ENCODE measurements at places on chromosomes 11 and 22. TPM values are rescaled to one million over a fixed set of nuclear protein-coding genes. Genes with fewer than 3 reads are reported as not detected.

The CRYBB3 gene
- total RNA-seq, result not detected

The SHANK2 gene
- not detected for total RNA-seq

The LYVE1 gene
- total RNA-seq, result not detected

The POU2AF3 gene
- not detected for total RNA-seq

The UPK2 gene
- total RNA-seq, result not detected

The MS4A7 gene
- total RNA-seq, result not detected

The TIMM8B gene
- total RNA-seq, result 59.1 TPM

The SCN2B gene
- not detected for total RNA-seq

GRCh38 chr11:102666331-102666957 lies 39.1 kb downstream of the MMP27 start:
- DNase-seq, result peak; percentile 38

DNA sequence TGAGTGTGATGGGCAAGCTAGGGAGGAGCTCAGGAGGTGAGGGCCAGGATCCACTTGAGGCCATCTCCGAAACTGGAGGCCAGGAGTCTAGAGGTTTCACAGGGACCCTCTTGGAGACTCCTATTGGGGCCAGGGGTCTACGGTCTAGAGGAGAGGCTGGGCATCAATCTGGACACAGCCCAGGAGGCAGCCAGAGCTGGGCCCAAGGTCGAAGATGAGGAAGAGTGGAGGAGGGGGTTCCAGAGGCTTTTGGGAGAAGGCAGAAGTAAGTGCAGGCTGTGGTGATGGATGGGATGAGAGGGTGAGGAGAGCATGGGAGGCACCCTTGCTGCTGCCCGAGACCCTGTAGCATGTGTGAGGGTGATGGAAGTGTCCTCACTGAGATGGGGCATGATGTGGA lies 56.6 kb downstream of the LRRC32 start:
- DNase-seq, result no peak

GRCh38 chr11:77619576-77620198 lies 17.9 kb downstream of the CLNS1A start:
- DNase-seq, result peak; percentile 46

DNA sequence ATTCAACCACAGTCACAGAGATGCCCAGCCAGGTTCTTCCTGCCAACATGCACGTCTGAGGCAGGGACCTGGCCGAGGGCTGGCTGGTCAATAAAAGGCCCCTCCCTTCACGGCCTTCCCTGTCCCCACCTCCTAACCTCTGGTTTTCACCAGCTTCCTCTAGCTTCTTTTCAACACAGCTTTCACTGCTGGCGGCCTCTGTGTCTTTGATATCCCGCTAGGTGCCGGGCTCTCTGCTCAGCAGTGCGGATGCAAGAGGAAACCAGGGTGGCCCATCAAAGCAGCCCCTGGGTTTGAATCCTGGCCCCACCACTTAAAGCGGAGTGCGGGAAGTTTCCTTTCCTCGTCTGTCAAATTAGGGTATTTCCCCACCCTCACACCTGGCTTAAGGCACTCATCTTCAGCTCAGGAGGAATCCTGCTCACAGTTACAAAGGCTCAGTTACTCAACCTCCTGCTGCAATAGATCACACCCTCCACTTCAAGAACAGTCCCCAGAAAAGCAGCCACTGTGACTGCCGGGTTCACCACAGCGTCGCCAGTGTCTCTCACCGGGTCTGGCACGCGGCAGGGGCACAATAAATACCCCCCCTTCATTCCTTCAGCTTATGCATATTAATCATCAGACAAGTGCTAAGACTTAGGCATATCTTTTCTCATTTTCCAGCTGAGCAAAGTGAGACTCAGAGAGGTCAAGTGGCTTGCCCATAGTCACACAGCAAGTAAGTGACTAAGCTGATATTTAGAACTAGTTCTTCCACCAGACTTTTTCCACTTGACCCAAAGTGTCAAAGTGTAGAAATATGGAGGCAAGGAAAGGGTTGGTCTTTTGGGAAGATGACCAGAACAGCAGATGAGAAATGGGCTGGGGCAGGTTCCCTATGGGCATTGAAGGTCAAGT lies 45.7 kb downstream of the TXN2 start:
- DNase-seq, result peak; percentile 76

- no peak for DNase-seq
Measured at GRCh38 chr22:41524251-41524661, 20.0 kb downstream of the POLR3H start.

DNA sequence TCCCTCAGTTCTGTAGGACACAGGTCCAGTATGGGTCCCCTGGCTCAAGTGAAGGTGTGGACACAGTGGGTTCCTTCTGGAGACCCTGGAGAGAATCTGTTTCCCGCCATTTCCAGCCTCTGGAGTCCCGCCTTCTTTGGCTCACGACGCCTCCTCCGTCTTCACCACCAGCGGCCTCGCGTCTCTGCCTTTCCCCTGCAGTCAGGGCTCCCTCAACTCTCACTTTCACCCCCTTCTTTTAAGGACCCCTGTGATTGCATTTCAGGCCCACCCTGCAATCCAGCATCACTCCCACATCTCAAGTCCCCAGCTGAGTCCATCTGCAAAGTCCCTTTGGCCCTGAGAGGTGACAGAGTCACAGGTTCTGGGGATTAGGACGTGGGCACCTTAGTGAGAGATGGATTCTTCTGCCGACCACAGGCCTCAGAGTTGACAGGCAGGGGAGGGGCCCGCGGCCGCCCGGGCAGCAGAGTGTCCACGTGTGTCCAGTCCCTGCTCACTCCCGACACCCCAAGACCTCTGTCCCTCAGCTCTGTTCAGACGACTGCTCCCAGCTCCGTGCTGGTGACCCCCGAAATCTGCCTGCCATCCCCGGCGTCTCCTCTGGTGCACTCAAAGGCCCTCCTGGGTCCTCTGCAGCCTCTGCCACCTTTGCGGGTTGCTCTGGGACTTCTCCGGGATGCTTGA lies 36.9 kb upstream of the KRTAP5-7 start:
- no peak for DNase-seq

DNA sequence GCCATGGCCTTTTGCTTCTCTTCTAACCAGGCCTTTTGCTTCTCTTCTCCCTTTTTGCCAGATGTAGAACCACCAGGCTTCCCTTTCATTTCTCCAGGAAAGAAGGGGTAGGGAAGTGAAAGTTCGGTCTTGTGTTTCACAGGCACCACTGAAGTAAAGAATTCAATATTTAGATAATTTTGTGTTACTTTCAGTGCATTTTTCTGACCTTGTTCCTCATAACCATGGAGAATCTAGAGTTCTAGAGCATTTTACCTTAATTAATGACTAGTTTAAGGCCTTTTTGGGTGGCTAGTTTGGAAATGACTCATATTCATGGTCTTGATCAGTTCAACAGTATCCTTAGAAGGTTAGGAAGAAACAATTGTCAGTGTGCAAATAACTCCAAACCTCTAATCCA lies 22.7 kb downstream of the GRAMD1B start:
- DNase-seq, result no peak

DNA sequence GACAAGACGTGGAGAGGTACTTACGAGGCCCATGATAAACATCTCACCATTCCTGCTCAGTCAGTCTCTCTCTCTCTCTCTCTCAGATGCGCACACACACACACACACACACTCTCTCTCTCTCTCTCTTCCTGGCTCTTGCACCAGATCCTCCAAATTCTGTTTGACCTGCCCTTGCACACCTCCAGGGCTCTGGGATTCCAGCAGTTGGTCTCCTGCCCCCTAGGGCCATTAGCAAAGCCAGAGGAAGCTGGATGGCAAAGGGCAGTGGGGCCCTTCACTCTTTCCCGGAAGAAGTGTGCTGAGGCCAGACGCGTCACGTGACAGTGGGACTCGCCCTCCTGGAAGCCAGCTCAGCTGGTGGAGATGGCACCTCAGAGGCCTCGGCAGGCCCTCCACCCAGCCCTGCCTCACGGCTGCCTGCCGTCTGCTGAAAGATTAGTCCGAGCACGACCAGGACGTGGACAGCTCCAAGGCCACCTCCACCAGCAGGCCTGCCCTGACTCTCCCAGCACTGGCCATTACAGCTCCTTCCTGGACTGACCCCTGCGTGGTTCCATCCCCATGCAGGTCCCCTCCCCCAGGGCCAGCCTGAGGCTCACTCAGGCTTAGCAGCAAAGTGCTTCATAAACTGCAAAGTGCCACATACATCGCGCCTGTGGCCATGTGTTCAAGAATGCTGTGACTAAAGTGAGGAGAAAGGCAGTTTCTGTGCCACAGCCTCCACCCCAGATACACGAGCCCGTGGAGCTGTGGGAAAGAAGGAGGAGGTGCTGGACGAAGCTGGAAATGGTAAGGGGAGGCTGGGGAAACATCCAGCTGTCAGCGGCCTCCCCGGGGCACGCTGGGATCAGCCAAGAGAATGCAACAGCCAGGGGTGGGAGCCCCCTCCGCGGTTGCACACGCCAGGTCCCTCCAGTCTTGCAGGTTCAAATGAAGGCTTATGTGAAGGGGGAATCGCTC lies 3.7 kb downstream of the PDGFB start:
- peak; percentile 39 for DNase-seq

- no peak for DNase-seq
Measured at GRCh38 chr11:110308071-110308470, 11.7 kb upstream of the RDX start.

DNA sequence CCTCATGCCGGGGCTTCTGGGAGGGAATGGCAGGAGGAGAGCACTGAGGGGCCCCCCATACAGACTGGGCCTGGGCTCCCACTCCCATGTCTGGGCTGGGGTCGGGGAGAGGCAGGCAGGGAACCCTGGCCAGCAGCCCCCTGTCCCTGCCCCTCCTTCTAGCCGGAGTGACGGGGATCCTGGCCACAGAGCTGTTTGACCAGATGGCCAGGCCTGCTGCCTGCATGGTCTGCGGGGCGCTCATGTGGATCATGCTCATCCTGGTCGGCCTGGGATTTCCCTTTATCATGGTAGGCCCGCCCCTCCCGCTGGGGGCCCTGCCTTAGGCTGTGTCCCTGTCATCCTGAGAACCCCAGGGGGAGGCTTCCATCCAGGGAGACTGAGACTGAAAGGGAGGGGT lies 10.0 kb upstream of the MIF start:
- no peak for DNase-seq

- no peak for DNase-seq
Measured at GRCh38 chr11:95306801-95307200, 75.8 kb upstream of the SESN3 start.

DNA sequence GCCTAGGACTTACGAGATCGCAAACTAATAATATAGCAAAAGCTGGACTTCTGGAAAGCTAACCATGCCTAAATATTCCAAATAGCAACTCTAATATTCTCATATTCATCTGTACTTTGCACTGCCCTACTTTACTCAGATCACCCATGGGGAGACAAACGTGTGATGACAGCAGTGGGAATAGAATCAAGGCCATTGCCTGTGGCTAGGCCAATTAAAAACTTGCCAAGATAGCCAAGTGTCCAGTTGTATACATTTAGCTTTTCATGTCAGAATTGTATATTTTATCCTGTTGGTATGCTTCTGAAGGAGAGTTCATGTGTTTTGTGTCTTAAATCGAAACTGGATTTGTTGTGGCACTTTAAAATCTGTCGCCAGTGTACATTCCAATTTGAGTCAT lies 1.2 kb upstream of the CEP126 start:
- DNase-seq, result no peak

All from activated CD8-positive, alpha-beta T cell treated with anti-CD3 and anti-CD28 coated beads, Interleukin-2, amount 10 ng/mL, durations not matched to agents 7 days and 5 days (primary cell).